ENCODE measurements at places on chromosomes 1 and 21. TPM values are rescaled to one million over a fixed set of nuclear protein-coding genes. Genes with fewer than 3 reads are reported as not detected.

DNA sequence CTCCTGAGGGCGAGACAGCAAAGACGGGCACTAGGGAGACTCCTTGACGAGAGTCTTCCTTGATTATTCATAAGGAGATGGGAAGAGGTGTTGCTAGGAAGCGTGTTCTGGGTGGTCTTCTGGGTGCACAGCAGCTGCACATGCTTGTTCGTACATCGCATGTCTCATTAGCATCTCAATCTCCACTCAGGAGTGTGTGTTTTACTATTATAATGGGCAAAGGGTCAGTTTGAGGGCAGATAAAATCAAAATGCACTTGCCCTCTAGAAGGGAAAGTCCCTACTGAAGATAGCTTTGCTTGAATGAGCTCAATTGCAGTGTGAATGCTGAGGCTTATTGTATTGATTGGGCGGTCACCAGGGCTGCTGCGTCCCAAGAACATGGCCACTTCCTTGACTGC, 50.2 kb upstream of the SCCPDH start:
- H3K27ac ChIP-seq, result no peak overlapping the region
- no peaks in the 10 kb centered on the region for H3K27me3 ChIP-seq
- H3K4me1 ChIP-seq, result no peaks in the 10 kb centered on the region
- H3K36me3 ChIP-seq, result no peaks in the 10 kb centered on the region
- DNase-seq, result no peak

DNA sequence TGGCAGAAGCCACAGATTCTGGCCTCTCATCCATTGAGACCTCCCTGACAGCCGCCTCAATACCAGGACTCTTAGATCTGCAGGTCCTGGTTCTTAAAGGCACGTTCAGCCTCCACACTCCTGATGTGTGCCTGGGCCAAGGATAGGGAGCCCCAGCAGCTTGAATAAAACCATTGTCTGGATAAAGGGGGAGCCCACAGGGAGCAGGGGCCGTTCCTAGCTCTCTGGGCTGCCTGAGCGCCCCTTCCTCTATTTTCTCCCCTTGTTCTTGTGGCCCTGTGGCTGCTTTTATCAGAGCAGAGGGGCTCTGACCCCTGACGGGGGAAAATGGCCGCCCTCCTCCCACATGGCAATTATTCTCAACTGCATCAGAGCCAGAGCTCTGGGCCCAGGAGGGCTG, 200.8 kb downstream of the HUNK start:
- H3K4me3 ChIP-seq, result no peak overlapping the region
- H3K27ac ChIP-seq, result no peak overlapping the region
- DNase-seq, result no peak
- H3K36me3 ChIP-seq, result no peaks in the 10 kb centered on the region
- H3K4me1 ChIP-seq, result no peaks in the 10 kb centered on the region

- H3K36me3 ChIP-seq, result no peaks in the 10 kb centered on the region
- no peak overlapping the region for H3K27ac ChIP-seq
- no peaks in the 10 kb centered on the region for H3K4me1 ChIP-seq
- no peak overlapping the region for H3K4me3 ChIP-seq
Measured at GRCh38 chr1:18564676-18565075, 66.0 kb upstream of the PAX7 start.

DNA sequence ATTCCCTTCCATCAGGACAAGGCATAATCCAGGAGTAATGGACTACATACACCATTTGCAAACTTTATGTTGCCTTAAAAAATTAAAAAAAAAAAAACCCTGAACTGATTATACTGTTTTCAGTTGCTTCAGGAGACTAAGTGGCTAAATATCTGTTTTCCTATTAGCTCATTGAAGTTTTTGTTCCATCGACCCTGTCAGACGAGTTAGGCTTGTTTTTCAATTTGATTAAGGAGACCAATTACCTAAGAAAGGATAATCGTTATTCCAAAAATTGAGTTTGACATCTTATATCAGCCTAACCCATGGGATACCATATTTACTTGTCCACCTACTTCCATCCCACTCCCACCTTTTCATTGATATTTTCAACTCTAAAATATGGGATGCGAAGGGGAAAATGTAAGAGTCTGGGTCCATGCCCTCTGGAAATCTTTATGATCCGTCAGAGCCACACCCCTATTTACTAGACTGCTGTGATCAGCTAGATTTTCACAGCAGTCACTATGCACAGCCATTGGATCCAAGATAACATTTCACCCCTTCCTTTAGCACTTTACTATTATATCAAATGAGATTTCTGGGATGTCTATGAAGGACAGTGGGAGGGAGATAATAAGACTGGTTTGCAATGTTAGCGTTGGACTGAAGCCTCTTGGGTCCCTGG, 41.0 kb downstream of the IL12RB2 start:
- peak overlapping the region; percentile 71 for H3K27ac ChIP-seq
- no peaks in the 10 kb centered on the region for H3K27me3 ChIP-seq
- DNase-seq, result no peak
- H3K4me3 ChIP-seq, result no peak overlapping the region
- H3K36me3 ChIP-seq, result no peaks in the 10 kb centered on the region
- H3K4me1 ChIP-seq, result no peaks in the 10 kb centered on the region

GRCh38 chr1:188269956-188270355, 1441.2 kb downstream of the PLA2G4A start:
- H3K27me3 ChIP-seq, result no peaks in the 10 kb centered on the region
- H3K4me1 ChIP-seq, result no peaks in the 10 kb centered on the region
- no peak overlapping the region for H3K27ac ChIP-seq
- DNase-seq, result no peak

DNA sequence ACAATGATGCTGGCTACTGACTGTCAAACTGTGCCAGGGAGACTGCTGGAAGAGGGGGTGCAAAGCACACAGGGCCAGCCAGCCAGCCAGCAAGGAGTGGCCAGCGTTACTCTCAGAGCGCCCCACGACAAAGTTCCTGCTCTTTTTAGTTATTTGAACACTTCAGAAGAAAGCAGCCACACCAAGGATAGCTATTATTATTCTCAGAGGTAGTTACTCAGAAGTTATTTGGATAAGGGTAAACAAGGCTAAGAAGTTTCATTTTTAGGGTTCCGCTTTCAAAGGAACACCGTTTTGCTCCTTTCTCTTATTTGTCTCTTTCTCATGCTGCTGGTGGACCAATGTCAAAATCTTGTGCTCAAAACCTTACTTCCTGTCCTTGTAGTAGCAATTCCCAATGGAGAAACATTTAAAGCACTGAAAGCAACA, 59.9 kb downstream of the VANGL2 start:
- no peaks in the 10 kb centered on the region for H3K27me3 ChIP-seq
- no peak overlapping the region for H3K4me3 ChIP-seq
- H3K36me3 ChIP-seq, result no peaks in the 10 kb centered on the region

DNA sequence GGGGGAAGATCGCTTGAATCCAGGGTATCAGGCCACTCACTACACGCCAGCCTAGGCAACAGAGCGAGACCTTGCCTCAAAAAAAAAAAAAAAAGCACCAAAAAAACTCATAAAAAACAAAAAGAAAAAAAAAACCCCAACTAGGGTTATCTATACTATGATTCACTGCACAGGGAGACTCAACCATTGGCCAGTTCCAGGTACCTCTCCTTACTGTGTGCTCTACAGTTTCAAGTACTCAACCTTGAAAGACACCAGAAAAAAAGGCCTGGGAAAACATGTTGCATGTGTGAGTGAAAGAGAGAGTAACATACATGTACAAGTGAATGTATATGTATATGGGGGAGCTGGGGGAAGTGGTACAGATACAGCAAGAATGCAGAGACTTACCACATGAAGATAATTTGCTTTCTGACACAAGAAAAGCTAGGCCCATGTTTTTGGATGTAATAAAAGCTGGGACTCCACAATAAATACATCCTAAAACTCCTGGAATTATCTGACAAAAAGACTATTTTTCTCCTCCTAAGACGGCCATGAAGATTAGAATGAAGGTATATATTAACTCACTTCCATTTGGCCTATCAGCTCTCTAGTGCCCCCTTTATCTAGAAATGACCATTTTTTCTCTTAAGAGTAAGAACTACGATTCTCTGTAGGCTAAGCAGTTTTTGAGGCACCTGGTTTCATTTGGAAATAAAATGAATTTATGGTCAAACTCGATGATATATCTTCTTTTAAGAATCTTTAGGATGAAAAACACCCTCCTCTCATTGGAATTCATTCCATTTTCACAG, 52.2 kb downstream of the SLC27A3 start:
- DNase-seq, result no peak
- no peaks in the 10 kb centered on the region for H3K4me1 ChIP-seq
- no peak overlapping the region for H3K27ac ChIP-seq
- no peaks in the 10 kb centered on the region for H3K27me3 ChIP-seq
- no peak overlapping the region for H3K4me3 ChIP-seq
- H3K36me3 ChIP-seq, result peaks cover 9% of the 10 kb centered on the region

Gene PGLYRP4
- total RNA-seq, result 4.2 TPM

GRCh38 chr1:14570514-14570913, 28.0 kb upstream of the KAZN start:
- no peaks in the 10 kb centered on the region for H3K27me3 ChIP-seq
- H3K27ac ChIP-seq, result no peak overlapping the region
- no peaks in the 10 kb centered on the region for H3K4me1 ChIP-seq
- DNase-seq, result no peak

Gene ANGPTL1
- 18.7 TPM for total RNA-seq

DNA sequence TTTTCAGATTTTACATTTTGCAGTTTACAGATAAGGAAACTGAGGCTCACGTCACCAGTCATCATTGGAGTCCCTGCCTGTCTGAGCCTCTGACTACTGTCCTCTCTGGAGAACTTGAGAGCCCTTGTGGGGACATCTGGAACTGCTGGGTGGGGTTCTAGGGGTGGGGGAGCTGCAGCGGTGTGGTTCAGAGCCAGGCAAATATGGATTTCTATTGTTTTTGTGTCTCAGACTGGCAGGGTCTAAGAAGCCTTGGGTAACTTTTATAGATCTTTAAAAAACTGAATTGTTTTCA, 46.9 kb downstream of the IER5 start:
- H3K4me1 ChIP-seq, result peaks cover 61% of the 10 kb centered on the region
- no peak overlapping the region for H3K4me3 ChIP-seq
- no peak for DNase-seq
- H3K27ac ChIP-seq, result peak overlapping the region; percentile 75
- no peaks in the 10 kb centered on the region for H3K36me3 ChIP-seq

Gene SHE
- 7.3 TPM for total RNA-seq

DNA sequence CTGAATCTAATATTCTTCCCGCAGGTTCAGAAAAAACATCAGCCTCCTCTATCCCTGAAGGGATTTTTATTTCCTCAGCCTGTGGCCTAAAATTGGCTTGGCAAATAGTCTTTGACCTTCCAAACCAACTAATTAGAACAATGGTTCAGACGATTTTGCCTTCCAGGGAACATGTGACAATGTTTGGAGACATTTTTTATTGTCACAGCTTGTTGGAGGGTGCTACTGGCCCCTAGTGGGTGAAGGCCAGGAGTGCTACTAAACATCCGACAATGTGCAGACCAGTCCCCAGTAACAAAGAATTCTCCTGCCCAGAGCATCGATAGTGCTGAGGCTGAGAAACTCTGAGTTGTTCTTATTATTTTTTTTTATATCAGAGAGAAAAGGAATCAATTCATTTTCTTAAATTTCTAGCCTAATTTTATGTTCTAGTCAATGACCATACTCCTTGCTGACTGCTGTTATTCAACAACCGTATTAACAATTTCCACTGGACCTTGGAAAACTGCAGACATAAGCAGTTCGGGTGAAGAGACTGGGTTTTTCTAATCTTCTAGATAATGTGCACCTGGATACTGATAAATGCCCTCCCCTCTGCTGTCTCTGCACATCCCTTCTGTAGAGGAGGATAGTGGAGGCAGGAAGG, 280.7 kb downstream of the LMX1A start:
- no peaks in the 10 kb centered on the region for H3K27me3 ChIP-seq
- H3K4me3 ChIP-seq, result no peak overlapping the region
- no peaks in the 10 kb centered on the region for H3K36me3 ChIP-seq
- no peak overlapping the region for H3K27ac ChIP-seq

- DNase-seq, result no peak
- no peaks in the 10 kb centered on the region for H3K4me1 ChIP-seq
- H3K36me3 ChIP-seq, result no peaks in the 10 kb centered on the region
- no peaks in the 10 kb centered on the region for H3K27me3 ChIP-seq
Measured at GRCh38 chr1:180274221-180274620, 44.2 kb downstream of the LHX4 start.

GRCh38 chr1:172827301-172827700, 168.4 kb downstream of the FASLG start:
- H3K27ac ChIP-seq, result peak overlapping the region; percentile 82
- no peaks in the 10 kb centered on the region for H3K36me3 ChIP-seq
- H3K4me3 ChIP-seq, result no peak overlapping the region
- no peak for DNase-seq

GRCh38 chr1:210003501-210003900, 65.5 kb downstream of the SYT14 start:
- H3K27me3 ChIP-seq, result no peaks in the 10 kb centered on the region
- no peak overlapping the region for H3K27ac ChIP-seq
- no peaks in the 10 kb centered on the region for H3K4me1 ChIP-seq
- H3K4me3 ChIP-seq, result no peak overlapping the region

DNA sequence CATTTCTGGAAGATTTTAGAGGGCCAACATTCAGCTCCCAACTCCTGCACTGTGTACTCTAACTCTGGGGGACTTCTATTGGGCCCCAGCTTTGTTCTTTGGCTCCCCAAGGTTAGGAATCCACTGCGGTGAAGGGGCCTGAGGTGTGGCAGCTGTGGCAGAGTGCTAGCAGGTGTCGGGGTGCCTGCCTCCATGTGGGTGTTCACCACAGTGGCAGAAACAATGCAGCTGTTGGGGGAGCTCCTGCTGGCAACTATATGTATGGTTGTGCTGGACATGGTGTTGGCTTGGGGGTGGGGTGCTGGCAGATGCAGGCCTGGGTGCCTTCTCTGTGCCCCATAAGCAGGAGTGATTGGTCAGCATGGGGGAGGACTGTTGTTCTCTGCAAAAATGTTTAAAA, 95.5 kb downstream of the ST6GALNAC3 start:
- no peak for DNase-seq
- H3K4me3 ChIP-seq, result no peak overlapping the region
- no peaks in the 10 kb centered on the region for H3K4me1 ChIP-seq
- no peaks in the 10 kb centered on the region for H3K27me3 ChIP-seq
- no peaks in the 10 kb centered on the region for H3K36me3 ChIP-seq

Gene MFSD2A
- 31.9 TPM for total RNA-seq

DNA sequence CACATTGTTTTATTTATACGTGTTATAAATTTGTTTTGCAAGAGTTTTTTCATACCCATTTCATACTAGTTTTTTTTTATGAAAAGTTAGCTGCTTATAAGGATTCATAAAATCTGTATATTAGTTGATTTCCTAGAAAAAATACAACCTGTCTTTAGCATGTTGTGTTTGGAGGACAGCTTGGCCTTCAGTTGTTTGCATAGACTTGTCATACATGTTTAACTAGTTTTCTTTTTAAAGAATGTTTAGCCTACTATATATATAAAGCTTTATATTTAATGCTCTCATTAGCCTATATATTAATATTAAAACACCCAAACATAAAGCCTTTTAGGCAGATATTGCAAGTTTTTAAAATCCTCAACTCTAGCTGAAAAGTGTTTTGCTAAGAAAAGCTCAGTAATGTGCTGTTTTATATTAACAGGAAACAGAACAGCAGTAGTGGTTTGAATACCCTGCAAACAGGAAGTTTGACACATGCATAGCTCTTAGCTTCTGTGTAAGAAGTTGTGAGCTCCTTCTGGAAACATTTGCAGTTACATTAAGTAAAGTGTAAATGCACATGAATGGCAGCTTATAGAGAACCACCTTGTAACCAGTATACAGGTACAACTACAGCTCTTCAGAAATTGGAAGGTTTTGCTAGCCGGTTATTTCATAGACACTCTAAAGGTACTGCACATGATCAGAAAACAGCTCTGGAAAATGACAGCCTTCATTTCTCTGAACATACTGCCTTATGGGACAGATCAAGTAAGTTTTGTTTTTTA, at the start of gene PRKACB:
PRKACB (plus strand) TSS at position 476 of the 770 bp plus-strand sequence; CDS start at position 567, 91 bp downstream.
- DNase-seq, result no peak
- peaks cover 19% of the 10 kb centered on the region for H3K4me1 ChIP-seq
- H3K4me3 ChIP-seq, result peak within 1 kb of the TSS; percentile 20
- H3K27me3 ChIP-seq, result no peaks in the 10 kb centered on the region
- H3K27ac ChIP-seq, result peak within 1 kb of the TSS; percentile 63
- no peaks in the 10 kb centered on the region for H3K36me3 ChIP-seq
